ENCODE measurements at places on chromosomes 1 and 21. TPM values are rescaled to one million over a fixed set of nuclear protein-coding genes. Genes with fewer than 3 reads are reported as not detected.

- DNase-seq, result no peak
These were observed 903.4 kb downstream of the TTLL7 start for GRCh38 chr1:83095570-83095969.

DNA sequence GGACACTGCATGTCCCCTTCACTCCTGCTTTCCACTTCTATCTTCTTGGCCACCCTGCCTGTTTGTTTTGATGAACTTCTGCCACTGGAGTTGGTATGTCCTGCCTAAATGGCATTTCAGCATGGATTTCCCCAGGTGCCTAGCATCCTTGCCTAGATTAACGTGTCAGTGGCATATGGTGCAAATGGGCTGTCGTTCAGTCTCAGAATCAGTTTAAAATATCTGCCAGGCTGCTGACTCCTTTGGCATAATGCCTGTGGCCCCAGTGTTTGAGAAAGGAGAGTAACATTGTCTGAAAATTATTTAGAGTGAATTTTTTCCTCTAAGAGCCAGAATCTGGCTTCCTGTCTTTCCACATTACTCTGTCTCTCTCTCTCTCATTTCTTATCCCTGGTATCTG is 64.9 kb upstream of the BARHL2 start:
- no peak for DNase-seq

GRCh38 chr1:172003766-172004530 is 162.7 kb downstream of the DNM3 start:
- DNase-seq, result peak; percentile 18

- DNase-seq, result no peak
These were observed 18.4 kb downstream of the PPFIA4 start for GRCh38 chr1:203044546-203045250.

Gene OR2M3
- total RNA-seq, result not detected
